Activated CD4-positive, CD25-positive, alpha-beta regulatory T cell treated with anti-CD3 and anti-CD28 coated beads, Interleukin-2, amount 50 U/mL, for 24 hours (primary cell): ENCODE measurements at places on chromosomes 5 and 9.

GRCh38 chr5:71740015-71740753 is 21.1 kb downstream of the CARTPT start:
- ATAC-seq: no peak

DNA sequence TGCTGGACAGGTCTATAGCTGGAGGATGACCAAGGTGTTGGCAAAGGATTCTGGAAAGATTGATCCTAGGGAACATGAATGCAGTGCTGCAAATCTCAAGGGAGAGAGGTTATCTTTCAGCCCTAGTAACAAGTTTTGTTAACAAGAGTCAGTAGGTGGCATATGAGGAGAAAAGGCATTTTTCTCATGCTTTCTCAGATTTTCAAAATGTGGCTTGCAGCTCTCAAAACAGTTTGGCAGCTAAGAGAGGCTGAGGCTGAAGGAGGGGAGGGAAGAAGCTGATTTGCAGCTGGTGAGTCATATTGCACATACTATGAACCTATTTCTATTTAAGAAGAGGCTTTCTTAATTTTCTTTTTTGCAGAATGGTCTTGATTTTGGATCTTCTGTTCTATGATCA is 64.3 kb upstream of the PCA3 start:
- ATAC-seq: no peak

DNA sequence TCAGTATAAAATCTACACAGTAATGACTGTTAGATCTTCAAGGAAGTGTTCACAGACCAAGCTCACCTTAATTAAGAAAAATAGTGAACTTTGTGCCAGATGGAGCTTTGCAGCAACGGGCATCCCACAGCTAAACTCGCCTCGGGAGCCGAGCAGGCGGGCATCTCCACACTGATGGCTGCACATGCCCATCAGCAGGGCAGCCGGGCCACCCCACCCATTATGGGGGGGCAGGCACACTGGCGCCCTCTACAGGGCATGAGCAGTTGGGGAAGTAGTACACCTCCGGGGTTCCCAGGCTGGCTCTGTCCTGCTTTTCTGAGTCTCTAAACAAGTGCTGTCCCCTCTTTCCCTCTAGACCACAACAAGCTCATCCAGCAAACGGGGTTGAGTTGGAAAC is 21.6 kb downstream of the ANKS6 start:
- ATAC-seq: no peak

- no peak for ATAC-seq
Measured at GRCh38 chr9:114836769-114837168, 30.9 kb upstream of the TNFSF15 start.

DNA sequence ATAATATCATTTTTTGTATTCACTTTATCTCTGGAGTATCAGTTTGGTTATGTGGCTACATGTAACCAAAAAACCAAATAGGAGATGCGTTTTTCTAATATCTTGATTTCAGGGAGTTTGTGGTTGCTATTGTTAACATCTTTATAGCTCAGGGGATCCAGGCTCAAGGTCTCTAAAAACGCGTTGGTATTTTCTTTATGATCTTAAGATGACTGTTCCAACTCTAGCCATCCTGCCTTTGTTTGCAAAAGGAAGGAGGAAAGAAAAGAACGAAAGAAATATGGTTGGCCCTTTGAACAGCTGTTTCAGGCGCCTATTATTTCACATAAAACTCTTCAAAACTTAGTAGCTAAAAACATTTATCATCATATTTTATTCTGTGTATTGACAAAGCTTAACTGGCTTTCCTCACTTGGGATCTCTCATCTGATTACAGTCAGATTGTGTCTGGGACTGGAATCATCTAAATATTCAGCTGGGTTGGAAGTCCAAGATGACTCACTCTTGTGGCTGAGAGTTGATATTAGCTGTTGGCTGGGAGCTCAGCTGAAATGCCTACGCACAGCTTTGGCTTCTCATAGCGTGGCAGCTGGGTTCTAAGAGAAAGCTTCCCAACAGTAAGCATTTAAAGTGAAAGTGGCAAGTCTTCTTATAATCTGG is 60.1 kb downstream of the FAM174A start:
- no peak for ATAC-seq

DNA sequence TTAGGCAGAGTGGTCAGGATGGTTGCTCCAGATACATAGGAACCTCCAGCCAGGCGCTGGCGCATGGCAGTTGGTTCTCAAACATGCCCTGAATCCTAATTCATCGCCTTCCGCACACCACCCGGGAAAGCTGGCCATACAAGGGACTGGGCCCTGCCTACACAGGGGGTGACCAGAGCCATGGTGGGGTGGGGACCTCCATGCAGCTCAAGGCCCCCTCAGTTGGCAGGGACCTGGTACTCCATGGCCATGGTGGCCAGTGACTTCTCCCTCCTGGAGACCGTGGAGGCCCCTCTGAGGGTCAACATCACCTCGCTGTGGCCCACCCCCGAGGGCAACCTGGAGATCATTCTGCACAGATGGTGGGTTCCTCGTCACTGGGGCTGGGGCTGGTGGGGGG is 26.8 kb downstream of the PAEP start:
- ATAC-seq: no peak

GRCh38 chr9:135701067-135701958 is 672 bp upstream of the KCNT1 start:
- no peak for ATAC-seq

GRCh38 chr9:124839612-124840299 is 13.5 kb upstream of the WDR38 start:
- ATAC-seq: no peak

- no peak for ATAC-seq
Measured at GRCh38 chr5:32110111-32110696, 63.9 kb downstream of the GOLPH3 start.

GRCh38 chr5:116488356-116489041 is 86.1 kb downstream of the SEMA6A start:
- ATAC-seq: no peak

DNA sequence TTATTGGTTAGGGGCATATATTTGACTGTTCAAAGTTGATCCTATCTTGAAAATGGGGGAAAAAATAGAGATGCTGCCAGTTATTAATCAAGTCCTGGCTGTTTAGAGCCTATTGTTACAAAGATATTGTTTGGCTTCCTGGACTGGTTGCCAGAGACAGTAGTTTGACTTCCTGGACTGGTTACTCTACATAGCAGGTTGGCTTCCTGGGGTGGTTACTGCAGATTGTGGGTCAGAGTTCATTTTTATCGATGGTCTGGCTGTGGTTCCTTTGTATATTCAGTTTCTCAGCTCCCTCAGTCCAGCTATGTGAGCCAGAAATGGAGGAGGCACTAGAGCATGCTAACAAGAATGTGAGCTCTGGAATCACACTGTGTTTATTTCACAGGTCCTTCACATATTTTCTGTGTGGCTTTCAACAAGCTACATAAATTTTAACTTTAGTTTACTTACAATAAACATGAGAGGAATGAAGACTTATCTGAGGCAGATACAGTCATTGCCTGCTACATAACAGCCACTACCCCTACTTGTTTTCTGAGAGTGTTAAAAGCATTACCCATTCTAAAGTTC is 137.6 kb downstream of the TRPM3 start:
- no peak for ATAC-seq

- ATAC-seq: no peak
Measured at GRCh38 chr5:119353213-119353612, 2.6 kb upstream of the TNFAIP8 start.

DNA sequence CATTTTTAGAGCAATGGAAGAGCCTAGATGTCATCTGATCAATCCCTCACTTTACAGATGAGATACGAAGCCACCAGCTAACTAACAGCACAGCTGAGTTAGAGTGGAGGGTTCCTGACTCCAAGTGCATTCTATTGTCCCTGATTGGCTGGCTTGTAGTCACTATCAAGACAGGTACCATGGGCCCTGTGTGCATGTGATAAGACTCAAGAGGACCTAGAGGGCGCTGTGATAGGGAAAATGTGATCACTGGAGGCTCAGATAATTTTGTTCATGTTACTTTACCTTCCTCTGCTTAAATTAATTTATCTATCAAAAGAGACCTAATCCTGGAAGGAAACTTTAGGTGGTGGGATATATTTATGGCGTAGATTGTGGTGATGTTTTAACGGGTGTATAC is 19.5 kb upstream of the SNAPC3 start:
- no peak for ATAC-seq

DNA sequence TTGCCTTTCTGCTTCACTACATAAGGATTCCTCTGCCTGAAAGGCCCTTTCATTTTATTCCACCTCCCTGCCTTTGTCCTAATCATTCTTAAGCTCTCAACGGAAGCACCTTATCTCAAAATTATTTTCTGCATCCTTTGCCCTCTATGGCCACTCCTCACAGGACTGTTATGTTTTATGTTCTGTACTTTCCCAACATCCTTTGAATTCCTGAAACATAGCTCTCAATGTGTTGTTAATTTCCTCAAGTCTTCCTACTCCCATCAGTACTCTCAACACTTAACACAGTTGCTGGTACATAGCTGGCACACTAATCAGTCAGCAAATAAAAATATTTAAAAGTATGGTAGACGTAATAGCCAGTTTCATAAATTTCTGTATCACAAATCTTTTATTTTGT is 193.0 kb downstream of the RFX3 start:
- no peak for ATAC-seq

DNA sequence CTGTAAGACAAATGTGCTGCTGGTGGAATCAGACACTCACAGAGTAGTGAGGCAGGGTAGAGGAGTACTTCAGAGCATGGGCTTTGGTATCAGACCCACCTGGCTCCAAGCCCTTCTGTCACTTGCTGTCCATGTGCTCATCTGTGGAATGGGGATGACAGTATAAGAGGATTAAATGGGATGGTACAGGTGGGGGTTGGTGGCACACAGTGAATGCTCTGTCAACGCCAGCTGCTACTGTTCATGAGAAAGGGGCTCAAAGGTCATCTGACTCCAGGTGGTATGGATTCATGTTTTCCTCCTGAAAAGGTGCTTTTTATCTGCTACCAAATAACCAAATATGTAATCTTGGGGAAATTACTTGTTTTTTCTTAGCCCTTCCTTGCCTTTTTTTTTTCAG is 23.0 kb upstream of the PPARGC1B start:
- ATAC-seq: no peak

- no peak for ATAC-seq
Measured at GRCh38 chr5:158121678-158122077, 262.7 kb upstream of the CLINT1 start.

DNA sequence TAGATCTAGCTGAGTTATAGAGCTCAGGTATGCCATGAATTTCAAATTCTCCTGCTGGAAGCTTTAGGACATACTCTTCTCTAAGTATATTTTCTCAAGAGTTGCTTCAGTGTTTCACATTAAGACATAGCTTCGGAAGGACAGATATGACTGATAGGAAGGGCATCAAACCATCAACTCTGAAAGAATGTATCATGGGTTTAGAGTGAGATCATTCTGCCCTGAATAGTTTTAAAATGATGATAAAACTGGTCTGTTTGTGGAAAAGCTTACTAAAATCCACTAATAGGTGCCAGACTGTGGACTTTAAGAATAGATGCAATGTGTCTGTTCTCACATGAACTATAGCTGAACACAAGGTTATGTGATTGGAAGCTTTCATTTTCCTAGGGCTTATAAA is 8.4 kb downstream of the SPEF2 start:
- peak; percentile 24 for ATAC-seq

DNA sequence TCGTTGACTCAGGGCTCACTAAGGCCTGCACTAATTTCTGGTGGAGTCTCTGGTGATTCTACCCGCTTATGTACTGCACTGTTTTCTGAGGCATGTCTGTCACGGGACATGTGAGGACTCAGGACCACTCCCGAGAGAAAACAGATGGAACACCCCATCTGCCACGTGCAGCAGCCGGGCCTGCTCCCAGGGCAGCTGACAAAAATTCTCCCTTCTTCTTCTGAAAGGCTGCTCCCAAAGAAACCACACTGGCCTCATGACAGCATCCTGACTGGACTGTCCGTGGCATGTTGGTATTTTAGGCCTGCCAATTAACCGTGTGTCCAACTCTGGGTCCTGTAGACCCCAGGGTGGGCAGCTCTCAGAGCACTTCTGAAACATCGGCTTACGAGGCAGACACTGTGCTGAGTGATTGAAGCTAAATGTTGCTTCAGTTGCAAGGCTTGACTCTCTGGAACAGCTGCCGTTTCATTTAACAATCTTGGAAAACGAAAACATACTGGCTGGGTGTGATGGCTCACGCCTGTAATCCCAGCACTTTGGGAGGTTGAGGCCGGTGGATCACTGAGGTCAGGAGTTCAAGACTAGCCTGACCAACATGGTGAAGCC is 39.0 kb downstream of the FAM240B start:
- ATAC-seq: no peak

DNA sequence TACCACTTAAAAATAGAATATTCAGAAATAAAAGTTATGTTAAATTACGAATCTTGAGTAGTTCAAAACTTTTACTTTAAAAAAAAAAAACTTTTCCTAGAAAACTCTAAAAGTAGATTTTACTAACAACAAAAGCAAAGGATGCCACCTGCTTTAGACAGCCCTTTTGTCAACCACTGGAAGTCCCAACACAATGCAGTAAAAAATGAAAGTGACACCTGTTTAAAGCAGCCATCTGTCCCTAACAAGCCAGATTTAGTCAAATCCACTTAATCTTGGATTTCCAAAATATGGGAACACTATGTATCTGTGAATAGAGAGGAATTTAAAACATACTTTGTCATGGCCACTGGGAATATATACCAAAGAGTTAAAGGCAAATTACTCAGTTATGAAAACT is 3.8 kb downstream of the RFX3 start:
- ATAC-seq: no peak

- no peak for ATAC-seq
Measured at GRCh38 chr5:169139480-169140050, 161.4 kb downstream of the SLIT3 start.

GRCh38 chr9:112489039-112489546 is 2.5 kb downstream of the KIAA1958 start:
- ATAC-seq: no peak

GRCh38 chr9:126524353-126525077 is 89.2 kb upstream of the LMX1B start:
- ATAC-seq: no peak

GRCh38 chr9:94150890-94151650 is 66.8 kb downstream of the PTPDC1 start:
- ATAC-seq: no peak

GRCh38 chr5:76556511-76557221 is 66.5 kb downstream of the F2RL2 start:
- ATAC-seq: peak; percentile 75

DNA sequence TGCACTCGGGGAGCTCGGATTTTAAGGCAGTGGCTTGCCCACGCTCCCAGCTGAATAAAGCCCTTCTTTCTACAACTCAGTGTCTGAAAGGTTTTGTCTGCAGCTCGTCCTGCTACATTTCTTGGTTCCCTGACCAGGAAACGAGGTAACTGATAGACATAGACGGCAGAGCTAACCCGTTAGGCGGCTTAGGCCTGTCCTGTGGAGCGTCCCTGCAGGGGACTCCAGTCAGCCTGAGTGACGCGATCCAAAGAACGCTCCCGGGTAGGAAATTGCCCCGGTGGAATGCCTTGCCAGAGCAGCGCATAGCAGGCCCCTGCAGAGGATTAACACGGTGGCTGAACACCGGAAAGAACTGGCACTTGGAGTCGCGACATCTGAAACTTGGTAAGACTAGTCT is 1.8 kb upstream of the SELENOP start:
- ATAC-seq: no peak

DNA sequence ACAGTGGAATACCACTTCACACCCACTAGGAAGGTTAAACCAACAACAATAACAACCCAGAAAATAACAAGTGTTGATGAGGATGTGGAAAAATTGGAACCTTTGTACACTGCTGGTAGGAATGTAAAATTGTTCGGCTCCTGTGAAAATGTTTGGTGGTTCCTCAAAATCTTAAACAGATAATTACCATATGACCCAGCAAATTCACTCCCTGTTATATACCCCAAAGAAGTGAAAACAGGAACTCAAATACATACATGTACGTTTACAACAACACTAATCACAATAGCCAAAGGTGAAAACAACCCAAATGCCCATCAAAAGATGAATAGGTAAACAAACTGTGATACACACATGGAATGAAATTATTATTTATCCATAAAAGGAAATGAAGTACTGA is 178.5 kb upstream of the PHYKPL start:
- ATAC-seq: no peak
